Nephron progenitor cell (in vitro differentiated cells): ENCODE measurements at places on chromosomes 3 and 15.

DNA sequence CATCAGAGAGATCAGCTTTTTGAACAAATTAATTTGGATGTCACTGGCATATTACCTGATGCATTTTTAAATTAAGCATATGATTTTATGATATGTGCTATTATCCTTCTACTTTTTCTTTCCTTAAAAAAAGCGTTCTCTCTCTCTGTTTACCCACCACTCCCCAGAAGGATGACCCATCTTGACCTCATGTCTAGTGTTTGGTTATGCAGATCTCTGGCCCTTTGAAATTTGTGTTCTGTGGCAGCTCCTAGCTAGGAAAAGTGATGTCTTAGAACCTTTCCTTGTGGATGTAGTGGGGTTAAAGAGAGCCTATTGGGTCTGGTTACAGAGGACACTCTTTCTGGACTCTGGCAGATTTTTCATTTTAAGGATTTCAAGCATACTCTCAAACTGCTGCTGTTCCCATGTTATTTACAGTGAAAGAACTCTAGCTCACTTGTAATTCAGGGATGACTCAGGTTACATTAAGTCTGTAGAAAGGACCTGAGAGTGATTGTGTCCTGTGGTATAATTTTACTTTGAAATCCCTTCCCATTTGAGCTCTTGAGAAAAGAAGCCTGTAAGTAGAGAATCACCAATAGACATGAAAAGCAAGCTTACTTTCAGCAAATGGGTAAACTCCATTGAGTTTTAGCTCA is 23.8 kb downstream of the ARHGEF26 start:
- DNase-seq: no peak

DNA sequence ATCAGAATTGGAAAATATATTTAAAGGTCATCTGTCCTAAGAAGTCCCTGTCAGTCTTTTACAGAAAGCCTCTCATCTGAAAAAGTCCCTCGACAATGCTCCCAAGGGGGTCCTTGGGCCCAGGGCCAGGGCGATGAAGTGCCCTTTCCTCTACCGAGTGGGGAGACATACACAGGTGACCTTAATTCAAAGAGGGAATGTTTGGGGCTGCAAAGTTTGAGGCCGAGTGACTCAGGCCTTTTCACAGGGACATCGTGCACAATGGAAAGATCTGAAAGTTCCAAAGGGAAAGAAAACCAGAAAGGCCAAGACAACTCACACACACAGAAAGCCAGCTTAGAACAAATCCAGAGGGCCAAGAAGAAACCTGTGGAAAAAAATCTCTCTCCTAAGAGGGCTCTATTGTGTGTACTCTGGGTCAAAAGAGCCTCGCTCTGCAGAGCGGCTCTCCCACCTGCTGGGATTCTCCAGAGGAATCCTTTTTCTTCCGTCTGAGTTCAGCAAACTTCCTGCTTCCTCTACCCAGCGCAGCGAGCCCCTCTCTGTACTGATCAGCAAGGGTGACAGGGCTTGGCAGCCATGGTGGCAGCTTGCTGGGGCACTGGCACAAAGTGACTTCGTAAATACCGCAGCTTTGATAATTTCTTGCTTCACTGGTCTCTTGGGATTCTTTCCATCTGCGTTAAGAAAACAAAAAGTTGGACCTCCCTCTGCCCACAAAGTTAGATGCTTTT is 259.1 kb downstream of the OPA1 start:
- DNase-seq: peak; percentile 32

GRCh38 chr15:57516327-57517029 is 75.2 kb upstream of the MYZAP start:
- DNase-seq: no peak

DNA sequence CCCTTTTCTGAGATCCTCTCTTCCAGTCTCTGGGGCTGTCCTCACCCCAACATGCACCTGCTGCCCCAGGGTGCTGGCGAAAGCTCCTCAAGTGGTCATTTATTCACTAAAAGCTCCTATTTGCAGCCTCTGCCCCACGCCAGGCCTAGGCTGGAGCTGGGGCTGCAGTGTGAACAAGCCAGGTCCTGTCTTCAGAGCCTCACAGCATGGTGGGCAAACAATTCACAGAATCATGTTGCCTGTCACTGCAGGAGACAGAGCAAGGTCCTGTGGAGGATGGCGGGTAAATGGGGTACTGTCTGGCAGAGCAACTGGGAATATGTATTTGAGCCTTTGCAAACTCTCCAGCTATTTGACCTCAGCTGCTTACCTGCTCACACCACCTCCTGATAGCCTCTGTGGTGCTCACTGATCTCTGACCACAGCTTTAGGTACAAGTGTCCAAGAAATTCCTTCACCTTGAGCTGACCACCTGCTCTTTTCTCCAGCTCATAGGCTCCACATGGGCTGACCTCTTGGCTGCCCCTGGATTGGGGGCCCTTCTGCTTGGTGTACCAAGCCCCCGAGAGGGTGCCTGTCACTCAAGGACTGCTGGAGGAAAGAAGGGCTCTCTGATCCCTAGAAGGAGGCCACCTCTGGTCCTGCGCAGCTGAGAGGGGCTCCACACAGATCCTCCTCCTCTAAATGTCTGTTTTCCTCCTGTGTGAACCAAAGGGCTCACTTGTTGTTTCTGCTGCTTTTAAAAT is 35.6 kb downstream of the AMOTL2 start:
- no peak for DNase-seq

DNA sequence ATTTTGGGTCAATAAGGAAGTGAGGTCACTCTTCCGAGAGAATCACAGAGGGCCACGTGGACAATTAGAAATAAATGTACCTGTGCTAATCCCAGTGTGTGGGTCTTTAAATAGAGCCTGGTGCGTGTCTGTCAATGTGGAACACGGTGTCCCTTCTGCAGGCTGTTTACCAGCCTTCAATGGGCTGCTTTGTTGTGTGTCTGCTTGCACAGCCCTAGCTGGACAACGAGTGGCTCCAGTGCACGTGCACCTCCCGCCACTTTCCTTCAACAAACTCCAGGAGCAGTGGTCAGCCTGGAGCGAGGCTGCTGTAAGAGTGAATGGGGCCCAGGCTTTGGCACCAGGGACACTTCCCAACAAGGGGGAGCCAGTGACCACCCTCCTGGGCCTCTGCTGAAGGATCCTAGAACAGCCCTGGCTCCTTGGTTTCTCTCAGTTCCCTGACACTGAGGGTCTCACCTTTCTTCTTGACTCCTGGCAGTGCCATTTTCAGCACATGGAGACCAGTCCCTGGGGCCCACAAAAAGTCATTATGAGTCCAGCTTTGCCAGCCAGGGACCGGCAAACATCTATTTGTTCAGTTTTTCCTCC is 76.1 kb downstream of the ISG20 start:
- no peak for DNase-seq

DNA sequence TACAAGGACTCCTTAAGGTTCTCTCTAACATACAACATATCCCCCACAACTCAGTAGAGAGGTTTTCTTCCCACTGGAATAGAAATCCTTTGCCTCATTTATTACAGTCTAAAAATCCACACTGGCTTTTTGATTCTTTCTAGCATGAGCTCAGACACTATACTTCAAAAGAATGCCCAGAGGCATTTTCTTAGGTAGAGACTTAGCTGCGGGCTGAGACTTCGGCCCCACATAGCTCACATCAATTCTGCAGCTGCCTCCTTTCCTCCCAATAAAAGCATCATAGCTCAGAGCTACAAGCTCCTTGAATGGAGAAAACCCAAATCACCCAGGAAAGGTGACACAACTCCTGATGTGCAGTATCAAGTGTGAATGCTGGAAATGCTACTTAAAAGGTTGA is 52.4 kb downstream of the AAGAB start:
- DNase-seq: no peak

DNA sequence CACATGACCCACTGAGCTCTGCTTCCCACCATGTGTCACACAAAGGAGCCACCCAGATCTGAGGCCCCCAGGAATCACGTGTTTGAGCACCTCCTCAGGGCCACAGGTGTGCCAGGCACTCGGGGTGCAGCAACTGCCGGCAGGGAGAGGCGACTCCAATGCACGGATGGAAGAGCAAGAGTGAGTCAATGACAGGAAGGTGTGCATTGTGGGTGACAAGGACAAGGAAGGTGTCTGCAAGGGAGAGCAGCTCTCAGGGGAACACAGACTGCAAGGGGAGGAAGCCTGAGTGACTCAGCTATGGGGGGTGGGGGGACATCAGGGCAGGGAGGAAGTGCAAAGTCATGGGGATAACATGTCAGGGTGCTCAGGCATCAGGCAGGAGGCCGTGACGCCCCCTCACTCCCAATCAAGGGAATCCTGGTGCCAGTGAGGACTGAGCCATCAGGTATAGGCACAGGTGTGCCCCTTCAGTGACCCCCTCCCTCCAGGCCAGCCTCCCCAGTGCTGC is 67.4 kb downstream of the NUP210 start:
- no peak for DNase-seq

- no peak for DNase-seq
Measured at GRCh38 chr3:22935040-22935439, 268.1 kb upstream of the UBE2E2 start.

GRCh38 chr15:74776821-74777768 is 4.8 kb upstream of the CSK start:
- no peak for DNase-seq
